ENCODE measurements at places on chromosomes 4 and X.

DNA sequence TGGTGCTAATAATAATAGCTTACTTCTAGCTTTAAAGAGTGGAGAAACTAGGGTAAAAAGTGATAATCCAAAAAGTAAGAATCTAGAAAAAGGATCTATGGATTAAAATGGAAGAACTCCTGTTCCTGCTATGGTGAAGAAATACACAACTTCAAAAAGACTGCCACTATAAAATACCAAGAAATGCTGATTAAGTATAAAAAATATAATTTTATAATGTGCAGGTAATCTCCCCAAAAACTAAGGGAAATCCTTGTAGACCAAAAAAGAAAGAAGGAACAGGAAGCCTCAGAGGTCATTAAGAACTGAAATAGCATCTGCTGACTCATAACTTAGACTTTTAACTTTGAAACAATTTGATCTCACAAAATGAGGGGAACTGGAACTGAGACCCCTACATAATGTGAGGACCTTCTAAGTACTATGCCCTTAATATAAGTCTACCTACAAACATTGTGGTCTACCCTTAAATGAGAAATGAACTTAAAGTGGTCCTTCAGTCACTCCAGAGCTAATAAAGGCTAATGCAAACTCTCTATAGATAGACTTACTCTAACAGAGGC, 50.6 kb upstream of the SRPX start:
- DNase-seq = no peak

- DNase-seq = no peak
Observed at GRCh38 chr4:124019749-124020549, 623.4 kb downstream of the SPRY1 start.

- DNase-seq = no peak
Observed at GRCh38 chr4:184856277-184856609, 30.5 kb upstream of the ACSL1 start.

DNA sequence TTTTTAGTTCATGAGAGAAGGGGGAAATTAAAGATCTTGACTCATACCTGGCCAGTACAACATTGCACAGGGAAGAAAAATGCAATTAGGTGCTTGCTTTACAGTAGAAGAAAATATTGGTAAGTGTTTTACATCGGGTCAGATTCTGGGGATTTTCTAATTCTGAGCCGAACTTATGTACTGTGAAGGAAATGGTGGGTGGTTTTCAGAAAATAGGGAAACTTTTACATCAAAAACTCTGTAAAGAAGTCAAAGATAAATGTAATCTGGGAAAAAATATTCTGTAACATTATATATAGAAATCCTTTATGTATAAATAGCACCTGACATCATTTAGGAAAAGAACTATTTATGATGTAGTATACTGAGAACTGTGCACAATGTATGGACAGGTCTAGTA, 75.4 kb downstream of the KDM6A start:
- DNase-seq = no peak

DNA sequence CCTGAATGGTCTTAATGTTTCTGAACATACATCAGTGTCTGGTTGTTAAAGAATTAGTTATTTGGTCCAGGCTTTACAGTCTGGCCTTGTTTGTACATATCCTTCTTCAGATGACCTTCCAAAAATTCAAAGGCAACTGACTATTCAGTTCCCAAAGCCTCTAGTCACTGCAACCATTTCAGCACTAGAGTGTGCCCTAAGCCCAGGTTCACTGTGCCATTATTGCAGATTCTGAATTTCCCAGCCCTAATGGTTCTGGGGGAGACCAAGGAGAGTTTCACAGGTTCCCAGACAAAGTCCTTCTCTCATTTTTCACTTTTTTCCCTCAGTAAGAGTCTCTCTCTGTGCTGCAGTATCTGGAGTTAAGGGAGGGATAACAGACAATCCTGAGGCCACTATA, 235.8 kb downstream of the TRAM1L1 start:
- DNase-seq = no peak

DNA sequence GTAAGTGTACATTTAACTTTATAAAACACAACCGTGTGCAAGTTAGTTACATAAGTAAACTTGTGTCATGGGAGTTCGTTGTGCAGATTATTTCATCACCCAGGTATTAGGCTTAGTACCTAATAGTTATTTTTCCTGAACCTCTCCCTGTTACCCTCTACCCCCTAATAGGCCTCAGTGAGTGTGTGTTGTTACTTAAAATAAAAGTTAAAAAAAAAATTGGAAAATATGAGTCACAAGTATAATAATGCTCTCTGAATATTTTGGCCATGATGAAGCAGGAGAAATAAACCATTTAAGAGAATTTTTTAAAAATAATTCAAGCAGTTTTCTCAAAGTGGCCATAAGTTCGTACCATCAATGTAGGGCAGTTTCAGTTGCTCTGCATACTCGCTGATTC, 105.1 kb upstream of the GRID2 start:
- no peak for DNase-seq

GRCh38 chrX:68440442-68440841, 7.1 kb upstream of the OPHN1 start:
- no peak for DNase-seq

GRCh38 chr4:176920694-176921093, 128.0 kb upstream of the VEGFC start:
- DNase-seq = no peak

DNA sequence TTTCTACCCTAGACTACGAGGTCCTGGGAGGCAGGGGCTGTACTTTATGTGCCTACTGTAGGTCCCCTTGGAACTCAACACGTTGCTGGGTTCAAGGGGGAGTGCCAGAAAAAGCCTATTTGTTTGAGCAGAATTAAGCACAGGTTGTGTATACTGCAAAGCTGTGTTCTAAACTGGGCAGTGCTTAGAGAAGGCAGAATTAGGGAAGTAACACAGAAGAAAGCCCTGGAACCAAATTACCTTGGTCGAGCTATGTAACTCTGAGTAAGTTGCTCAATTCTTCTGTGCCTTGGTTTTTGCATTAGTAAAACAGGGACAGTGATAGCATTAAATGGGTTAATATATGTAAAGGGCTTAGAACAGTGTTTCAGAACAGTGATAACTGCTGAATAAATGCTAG, 245.0 kb upstream of the SFRP2 start:
- no peak for DNase-seq

- no peak for DNase-seq
Observed at GRCh38 chr4:23245203-23245832, 552.6 kb downstream of the GBA3 start.

- no peak for DNase-seq
Observed at GRCh38 chr4:183082053-183082452, 17.0 kb upstream of the WWC2 start.

DNA sequence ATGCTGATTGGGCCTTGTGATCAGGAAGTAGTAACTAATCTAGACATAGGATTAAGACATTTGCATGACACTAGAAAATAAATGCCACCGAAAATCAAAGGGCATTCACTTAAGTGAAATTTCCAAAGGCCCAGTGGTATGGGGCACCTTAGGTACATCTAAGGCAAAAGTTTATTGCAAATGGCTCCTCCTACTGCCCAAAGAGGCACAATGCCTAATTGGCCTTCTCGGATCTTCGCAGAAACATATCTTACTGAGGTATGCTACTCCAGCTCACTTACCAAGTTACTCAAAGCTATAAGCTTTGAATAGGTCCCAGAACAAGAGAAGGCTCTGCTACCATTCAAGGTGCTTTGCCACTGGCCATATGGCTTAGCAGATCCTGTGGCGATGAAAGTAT, 174.8 kb upstream of the CXCL13 start:
- DNase-seq = no peak

- DNase-seq = no peak
Observed at GRCh38 chr4:107828315-107829090, 3.8 kb downstream of the SGMS2 start.

- no peak for DNase-seq
Observed at GRCh38 chr4:174135936-174136406, 147.5 kb downstream of the FBXO8 start.

GRCh38 chr4:179678093-179678814, 2236.0 kb upstream of the AGA start:
- no peak for DNase-seq

DNA sequence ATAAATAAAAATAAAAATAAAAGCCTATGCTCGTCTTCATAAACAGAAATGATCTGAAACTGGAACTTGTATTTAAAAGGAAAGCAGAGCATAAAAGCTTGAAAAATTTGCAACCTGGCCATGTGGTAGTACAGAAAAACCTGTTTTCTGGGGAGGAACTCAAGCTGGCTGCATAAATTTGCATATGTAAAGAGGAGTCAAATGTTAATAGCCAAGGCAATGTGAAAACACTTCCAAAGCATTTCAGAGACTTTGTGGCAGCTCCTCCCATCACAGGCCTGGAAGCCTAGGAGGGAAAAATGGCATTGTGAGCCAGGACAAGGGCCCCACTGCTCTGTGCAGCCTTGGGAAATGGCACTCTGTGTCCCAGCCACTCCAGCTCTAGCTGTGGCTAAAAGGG, 727.9 kb upstream of the DIAPH2 start:
- DNase-seq = no peak
